ENCODE measurements at places on chromosomes 13 and 19.
A peak's percentile ranks its signal among the peaks of the same experiment; 100 is the strongest.

- no peak overlapping the region for H3K27ac ChIP-seq
- no peak overlapping the region for H3K4me3 ChIP-seq
- H3K27me3 ChIP-seq = peaks cover 50% of the 10 kb centered on the region
- H3K4me1 ChIP-seq = no peaks in the 10 kb centered on the region
These were observed 37.6 kb downstream of the SOX21 start for GRCh38 chr13:94674609-94675348.

GRCh38 chr13:33326246-33326645 is 40.7 kb upstream of the STARD13 start:
- no peaks in the 10 kb centered on the region for H3K4me1 ChIP-seq
- peaks cover 8% of the 10 kb centered on the region for H3K27me3 ChIP-seq
- H3K36me3 ChIP-seq = no peaks in the 10 kb centered on the region
- H3K4me3 ChIP-seq = no peak overlapping the region
- H3K27ac ChIP-seq = no peak overlapping the region

- peaks cover 10% of the 10 kb centered on the region for H3K36me3 ChIP-seq
- H3K4me3 ChIP-seq = peak overlapping the region; percentile 65
- no peaks in the 10 kb centered on the region for H3K27me3 ChIP-seq
- H3K27ac ChIP-seq = peak overlapping the region; percentile 97
- H3K4me1 ChIP-seq = peaks cover 37% of the 10 kb centered on the region
- no peak for DNase-seq
These were observed 116.1 kb downstream of the LRCH1 start for GRCh38 chr13:46668931-46669525.

DNA sequence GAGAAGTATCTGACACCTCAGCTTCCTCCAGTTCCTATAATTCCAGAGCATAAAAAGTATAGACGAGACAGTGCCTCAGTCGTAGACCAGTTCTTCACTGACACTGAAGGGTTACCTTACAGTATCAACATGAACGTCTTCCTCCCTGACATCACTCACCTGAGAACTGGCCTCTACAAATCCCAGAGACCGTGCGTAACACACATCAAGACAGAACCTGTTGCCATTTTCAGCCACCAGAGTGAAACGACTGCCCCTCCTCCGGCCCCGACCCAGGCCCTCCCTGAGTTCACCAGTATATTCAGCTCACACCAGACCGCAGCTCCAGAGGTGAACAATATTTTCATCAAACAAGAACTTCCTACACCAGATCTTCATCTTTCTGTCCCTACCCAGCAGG is 3.1 kb downstream of the KLF5 start:
- peaks cover 7% of the 10 kb centered on the region for H3K36me3 ChIP-seq
- peaks cover 13% of the 10 kb centered on the region for H3K4me1 ChIP-seq
- DNase-seq = no peak
- no peak overlapping the region for H3K4me3 ChIP-seq

- peak; percentile 29 for DNase-seq
- peak overlapping the region; percentile 68 for H3K4me3 ChIP-seq
- H3K4me1 ChIP-seq = peaks cover 14% of the 10 kb centered on the region
- H3K36me3 ChIP-seq = peaks cover 4% of the 10 kb centered on the region
- no peaks in the 10 kb centered on the region for H3K27me3 ChIP-seq
- H3K27ac ChIP-seq = peak overlapping the region; percentile 58
These were observed 9.7 kb upstream of the SPACA4 start for GRCh38 chr19:48596679-48597465.

- H3K36me3 ChIP-seq = no peaks in the 10 kb centered on the region
- no peak overlapping the region for H3K4me3 ChIP-seq
- H3K27me3 ChIP-seq = peaks cover 98% of the 10 kb centered on the region
These were observed 317.3 kb downstream of the ZNF536 start for GRCh38 chr19:30689474-30689873.

DNA sequence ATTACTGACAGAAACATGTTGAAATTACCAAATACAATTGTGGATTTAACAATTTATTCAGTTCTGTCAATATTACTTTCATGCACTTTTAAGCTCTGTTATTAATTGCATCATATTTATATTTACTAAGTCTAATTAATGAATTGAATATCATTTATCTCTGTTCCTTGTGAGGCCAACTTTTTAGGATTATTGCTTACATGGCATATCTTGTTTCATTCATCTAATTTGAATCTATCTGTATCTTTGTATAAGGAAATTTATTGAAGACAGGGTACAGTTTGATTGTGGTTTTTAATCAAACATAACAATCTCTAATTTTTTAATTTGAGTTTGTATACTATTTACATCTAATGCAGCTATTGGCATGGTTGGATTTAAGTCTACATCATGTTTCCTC is 249.9 kb upstream of the GPC6 start:
- H3K27me3 ChIP-seq = no peaks in the 10 kb centered on the region
- DNase-seq = no peak
- H3K4me1 ChIP-seq = no peaks in the 10 kb centered on the region
- H3K36me3 ChIP-seq = no peaks in the 10 kb centered on the region
- no peak overlapping the region for H3K4me3 ChIP-seq

DNA sequence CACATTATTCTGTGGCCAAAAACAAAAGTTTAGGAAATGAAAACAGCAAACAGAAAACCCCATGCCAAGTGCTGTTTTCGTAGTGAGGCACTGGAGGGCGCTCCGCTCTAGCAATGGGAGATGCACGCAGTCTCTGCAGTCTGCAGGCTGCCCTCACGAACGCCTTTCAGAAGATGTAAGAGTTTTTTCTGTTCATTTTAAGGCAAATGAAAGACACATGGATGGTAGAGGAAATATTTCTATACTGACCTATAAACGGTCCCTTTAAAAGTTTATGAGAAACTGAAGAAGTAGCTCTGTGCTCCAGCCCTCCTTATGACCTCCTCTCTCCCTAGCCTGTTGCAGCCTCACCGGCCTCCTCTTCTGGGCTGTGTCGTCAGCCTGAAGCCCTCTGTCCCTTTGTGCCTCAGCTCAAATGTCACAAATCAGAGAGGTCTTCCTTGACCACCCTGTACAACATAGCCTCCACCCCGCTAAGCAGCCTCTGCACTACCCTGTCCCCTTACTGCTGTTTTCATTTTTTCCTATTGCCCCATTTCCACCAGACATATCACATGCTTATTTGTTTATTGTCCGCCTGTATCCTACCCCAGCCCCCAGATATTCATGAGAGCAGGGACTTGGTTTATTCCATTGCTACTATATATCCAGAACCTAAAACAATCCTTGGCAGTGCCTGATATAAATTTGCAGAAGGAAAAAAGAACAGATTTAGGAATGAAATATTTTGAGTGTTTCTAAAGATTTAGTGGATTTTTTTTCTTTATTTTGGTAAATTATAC is 116.4 kb downstream of the TM9SF2 start:
- H3K36me3 ChIP-seq = peaks cover 4% of the 10 kb centered on the region
- H3K27me3 ChIP-seq = no peaks in the 10 kb centered on the region
- DNase-seq = no peak
- no peak overlapping the region for H3K27ac ChIP-seq
- H3K4me3 ChIP-seq = no peak overlapping the region

DNA sequence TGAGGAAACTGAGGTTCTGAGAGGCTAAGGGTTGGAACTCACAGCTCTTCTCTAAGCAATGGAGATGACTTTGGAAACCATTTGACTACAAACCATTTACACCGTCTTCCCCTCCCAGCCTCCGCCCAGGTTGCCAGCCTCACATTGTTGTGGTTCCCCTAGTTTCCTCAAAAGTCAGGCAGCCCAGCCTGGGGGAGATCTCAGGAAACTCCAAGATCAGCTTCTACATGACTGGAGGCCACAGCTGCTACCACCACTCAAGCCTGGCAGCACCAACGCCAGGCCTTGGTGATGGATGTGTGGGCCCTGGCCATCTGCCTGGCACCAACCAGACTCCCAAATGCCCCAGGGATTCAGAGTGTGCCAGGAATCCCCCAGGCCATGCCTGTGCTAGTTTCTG is 207.9 kb downstream of the TSHZ3 start:
- H3K27ac ChIP-seq = no peak overlapping the region
- no peak for DNase-seq
- H3K4me1 ChIP-seq = no peaks in the 10 kb centered on the region
- H3K36me3 ChIP-seq = no peaks in the 10 kb centered on the region
- no peaks in the 10 kb centered on the region for H3K27me3 ChIP-seq

GRCh38 chr19:7730286-7731217 is 1.4 kb downstream of the CLEC4G start:
- peaks cover 74% of the 10 kb centered on the region for H3K27me3 ChIP-seq
- no peak overlapping the region for H3K27ac ChIP-seq
- DNase-seq = no peak
- H3K4me3 ChIP-seq = peak overlapping the region; percentile 60

DNA sequence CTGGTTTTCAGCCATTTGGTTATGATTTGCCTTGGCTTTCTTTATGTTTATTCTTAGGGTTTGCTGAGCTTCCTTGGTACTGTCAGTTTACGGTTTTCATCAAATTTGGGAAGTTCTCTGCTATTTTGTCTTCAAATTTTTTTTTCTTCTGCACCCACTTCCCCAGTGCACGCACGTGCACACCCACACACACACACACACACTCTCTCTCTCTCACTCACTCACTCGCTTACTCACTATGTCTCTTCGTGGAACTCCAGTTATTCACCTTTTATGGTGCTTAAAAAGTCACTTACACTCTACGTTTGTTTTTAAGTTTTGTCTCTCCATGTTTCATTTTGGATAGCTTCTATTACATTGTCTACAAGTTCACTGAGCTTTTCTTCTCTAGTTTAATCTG is 7.1 kb downstream of the AKAP11 start:
- H3K36me3 ChIP-seq = no peaks in the 10 kb centered on the region
- no peak overlapping the region for H3K27ac ChIP-seq
- H3K27me3 ChIP-seq = no peaks in the 10 kb centered on the region
- H3K4me3 ChIP-seq = no peak overlapping the region

GRCh38 chr13:76336889-76337844 is 549.0 kb downstream of the KCTD12 start:
- no peaks in the 10 kb centered on the region for H3K36me3 ChIP-seq
- no peaks in the 10 kb centered on the region for H3K27me3 ChIP-seq
- H3K4me3 ChIP-seq = no peak overlapping the region
- no peak for DNase-seq
- H3K27ac ChIP-seq = no peak overlapping the region

GRCh38 chr13:75414036-75414827 is 67.7 kb downstream of the TBC1D4 start:
- no peaks in the 10 kb centered on the region for H3K36me3 ChIP-seq
- H3K27me3 ChIP-seq = peaks cover 9% of the 10 kb centered on the region
- DNase-seq = no peak
- no peak overlapping the region for H3K27ac ChIP-seq
- H3K4me3 ChIP-seq = no peak overlapping the region

DNA sequence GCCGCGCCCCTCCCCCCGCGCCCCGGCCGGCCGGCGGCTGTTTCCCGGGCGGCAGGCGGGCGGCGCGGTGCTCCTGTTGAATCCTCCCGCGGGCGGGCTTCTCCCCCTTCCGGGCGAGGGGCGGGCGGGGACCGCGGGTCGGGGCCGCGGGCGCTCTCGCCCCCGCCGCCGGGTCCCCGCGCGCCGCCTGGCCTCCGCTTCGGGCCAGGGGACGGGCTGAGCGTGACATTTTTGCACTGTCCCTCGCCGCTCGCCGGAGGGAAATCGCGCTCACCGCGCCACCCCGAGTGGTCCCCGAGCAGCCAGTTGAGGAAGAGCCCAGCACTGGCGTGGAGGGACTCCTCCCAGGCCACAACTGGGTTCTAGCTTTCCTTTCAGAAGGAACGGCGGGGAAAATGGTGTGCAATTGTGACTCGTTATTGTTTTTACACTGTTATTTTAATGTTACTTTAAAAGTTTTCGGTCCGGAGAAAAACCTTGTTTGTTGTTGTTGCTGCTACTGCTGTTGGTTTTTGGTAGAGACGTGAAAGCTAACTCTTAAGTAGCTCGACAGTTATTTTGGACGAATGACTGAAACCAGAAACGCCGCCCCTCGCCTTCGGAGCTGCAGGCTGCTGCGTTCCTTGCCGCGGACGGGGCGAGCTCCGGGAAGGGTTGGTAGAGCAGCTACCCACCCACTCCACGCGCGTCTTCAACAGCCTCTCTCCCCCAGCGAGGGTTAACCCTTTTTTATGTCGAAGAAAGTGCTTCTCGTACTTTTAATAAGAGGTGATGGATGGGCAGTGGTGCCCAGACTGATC is 959 bp downstream of the PDS5B start:
- peak; percentile 44 for DNase-seq
- H3K4me3 ChIP-seq = peak overlapping the region; percentile 96
- peak overlapping the region; percentile 93 for H3K27ac ChIP-seq
- peaks cover 19% of the 10 kb centered on the region for H3K36me3 ChIP-seq
- peaks cover 34% of the 10 kb centered on the region for H3K4me1 ChIP-seq

Measured in effector memory CD8-positive, alpha-beta T cell (primary cell).